ENCODE measurements at places on chromosomes 7 and 10.

DNA sequence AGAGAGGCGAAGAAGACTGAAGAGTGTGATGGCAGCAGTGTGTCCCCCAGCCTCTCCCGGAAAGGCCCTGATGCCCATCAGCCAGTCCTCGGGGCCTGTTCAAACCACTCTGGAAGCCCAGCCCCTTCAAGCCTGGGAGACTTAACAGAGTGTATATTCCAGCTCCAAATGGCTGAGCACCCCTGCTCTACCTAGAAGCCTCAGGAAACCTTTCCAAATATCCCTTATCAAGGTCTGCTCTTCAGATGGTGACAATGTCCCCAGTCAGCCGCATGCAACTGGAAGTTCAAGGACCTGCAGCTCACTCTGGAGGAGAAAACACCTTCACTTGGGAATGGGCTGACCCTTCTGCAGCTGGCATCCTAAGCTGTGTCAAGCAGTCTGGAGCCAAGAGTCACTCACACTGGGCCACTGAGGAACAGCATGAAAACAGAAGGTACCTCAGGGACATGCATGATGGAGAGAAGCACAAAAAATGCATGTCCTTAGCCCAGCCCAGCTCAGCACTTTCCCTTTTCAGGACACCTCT, 10.2 kb downstream of the ANXA11 start:
- DNase-seq = no peak

GRCh38 chr10:77256346-77256745, 381.3 kb downstream of the KCNMA1 start:
- DNase-seq = no peak

GRCh38 chr7:99254390-99254789, 18.2 kb upstream of the MYH16 start:
- DNase-seq = no peak

GRCh38 chr7:116940689-116941370, 12.5 kb upstream of the ST7 start:
- DNase-seq = no peak

DNA sequence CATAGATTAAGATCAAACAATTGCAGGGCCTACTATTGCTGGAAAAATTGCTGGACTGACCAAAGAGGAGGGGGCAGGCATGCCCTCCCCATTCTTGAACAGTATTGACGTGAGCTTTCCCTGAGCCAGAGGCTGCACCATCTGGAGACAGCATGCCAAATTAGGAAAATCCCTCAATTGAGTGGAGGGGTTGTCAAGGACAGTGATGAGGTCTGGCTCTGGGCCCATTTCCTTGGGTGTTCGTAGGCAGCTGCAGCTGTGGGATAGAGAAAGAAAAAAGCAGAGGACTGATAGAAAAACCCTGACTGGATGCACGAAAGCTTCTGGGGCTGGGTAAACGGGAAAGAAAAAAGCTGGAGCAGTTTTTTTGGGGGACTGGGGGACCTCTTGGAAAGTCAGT, 22.8 kb upstream of the ORC5 start:
- DNase-seq = no peak

DNA sequence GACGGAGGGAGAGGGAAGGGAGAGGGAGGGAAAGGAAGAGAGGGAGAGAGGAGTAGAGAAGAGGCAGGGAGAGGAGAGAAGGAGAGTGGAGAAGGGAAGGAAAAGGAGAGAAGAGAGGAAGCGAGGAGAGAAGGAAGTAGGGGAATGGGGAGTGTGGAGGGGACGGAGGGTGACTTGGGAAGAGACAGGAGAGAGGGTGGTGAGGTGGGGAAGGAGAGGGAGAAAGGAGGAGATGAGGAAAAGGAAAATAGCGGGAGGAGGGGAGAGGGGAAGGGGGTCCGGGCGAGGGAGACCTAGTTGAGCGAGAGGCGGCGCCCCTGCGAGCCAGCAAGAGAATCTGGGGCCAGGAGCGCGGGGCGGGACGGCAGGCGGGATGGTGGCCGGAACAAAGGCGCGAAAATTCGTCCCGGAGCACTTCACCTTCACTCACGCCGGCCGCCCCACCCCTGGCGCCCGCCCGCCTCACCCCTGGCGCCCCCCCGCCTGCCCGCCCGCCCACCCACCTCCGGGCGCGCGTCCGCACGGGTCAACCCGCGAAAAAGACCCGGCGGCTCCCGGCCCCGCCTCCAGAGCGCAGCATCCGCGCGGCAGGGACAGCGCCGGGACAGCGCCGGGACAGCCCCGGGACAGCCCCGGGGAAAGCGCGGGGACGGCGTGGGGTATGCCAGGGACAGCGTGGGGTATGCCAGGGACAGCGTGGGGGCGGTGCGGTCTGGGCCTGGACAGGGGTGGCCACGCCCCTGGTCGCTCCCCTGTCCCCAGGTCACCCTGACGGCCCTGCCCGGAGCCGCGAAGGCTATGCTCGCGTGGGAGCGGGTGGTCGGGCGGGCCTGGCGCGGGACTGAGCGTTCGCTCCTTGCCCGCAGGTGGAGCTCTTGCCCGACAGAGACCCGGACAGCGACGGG, 4.2 kb downstream of the VSTM2A start:
- DNase-seq = no peak

DNA sequence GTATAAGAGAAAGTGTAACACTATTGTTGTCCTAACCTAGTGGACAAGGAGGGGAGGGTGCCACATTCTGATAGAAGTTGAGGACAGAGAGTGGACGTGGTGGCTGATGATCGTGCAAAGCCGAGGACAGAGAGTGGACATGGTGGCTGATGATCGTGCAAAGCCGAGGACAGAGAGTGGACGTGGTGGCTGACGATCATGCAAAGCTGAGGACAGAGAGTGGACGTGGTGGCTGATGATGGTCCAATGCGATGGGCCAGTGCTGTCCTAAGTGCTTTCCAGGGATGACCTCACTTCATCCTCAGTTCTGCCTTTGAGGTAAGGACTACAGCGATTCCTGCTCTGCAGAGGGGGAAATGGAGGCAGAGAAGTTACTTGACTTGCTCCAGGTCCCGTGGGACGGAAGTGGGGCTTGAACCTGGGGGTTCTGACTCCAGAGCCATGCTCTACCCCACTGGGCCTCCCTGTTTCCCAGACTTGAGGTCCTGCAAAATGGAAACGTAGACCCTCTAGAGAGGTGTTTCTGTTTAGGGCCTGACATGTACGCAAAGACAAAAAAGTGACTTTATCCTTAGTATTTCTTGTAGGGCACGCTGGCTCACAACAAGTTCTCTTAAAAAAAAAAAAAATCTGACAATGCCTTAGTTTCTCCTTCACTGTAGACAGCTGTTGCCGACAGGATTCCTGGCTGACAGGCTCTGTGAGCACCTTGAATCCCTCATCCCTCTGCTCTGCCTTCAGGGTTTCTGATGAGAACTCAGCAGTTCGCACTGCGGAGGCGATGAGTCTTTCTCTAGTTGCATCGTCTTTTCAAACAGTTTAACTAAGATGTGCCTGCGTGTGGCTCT, 20.3 kb upstream of the NCAPG2 start:
- no peak for DNase-seq

- DNase-seq = no peak
Measured at GRCh38 chr10:93991596-93992284, 2.0 kb upstream of the PLCE1 start.

DNA sequence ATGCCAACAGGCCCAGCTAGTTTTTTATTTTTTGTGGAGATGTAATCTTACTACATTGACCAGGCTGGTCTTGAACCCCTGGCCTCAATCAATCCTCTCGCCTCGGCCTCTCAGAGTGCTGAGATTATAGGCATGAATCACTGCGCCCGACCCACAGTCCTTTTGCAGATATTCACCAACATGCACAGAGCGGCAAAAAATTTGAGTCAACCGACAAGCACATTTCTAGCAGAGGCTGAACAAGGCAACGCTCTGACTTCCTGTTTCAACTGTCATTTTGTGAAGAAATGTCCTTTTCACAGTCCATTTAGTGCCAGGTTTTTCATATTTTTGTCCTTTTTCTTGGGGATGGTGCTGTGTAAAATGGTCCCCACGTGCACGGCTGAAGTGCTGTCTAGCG, 71.1 kb upstream of the KAT6B start:
- DNase-seq = no peak

GRCh38 chr7:152868122-152869040, 108.8 kb downstream of the ACTR3B start:
- no peak for DNase-seq

GRCh38 chr7:91759205-91759863, 121.2 kb downstream of the MTERF1 start:
- no peak for DNase-seq

DNA sequence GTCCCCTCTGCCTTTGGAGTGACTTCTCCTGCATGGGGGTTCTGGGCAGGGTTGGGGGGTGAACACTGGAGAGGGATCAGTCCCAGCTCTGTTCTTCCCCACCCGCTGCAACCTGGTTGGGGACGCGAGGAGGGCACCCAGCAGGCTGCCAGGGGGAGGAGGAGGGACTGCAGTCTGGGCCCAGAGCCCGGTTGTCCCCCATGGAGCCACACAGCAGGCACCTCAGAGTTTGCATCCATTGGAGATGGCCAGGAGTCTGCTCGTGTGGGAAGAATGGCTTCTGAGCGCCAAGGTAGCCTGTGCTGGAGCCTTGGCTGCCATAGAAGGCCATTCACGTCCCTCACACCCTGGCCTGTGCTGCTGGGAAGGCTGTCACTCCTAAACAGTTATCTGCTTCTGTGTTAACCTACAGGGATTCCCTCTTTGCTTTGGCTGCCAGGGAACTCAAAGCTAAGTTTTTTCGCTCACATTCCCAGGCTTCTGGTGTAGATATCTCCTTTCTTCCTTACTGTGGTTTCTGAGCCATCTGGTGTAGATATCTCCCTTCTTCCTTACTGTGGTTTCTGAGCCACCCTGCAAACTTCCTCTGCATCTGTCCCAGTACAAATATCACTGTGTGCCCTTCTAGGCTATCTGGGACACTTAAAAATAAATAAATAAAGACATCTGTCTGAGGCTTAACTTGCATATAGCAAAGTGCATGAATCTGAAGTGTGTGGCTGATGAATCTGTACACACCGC, 133.7 kb downstream of the LHPP start:
- no peak for DNase-seq

DNA sequence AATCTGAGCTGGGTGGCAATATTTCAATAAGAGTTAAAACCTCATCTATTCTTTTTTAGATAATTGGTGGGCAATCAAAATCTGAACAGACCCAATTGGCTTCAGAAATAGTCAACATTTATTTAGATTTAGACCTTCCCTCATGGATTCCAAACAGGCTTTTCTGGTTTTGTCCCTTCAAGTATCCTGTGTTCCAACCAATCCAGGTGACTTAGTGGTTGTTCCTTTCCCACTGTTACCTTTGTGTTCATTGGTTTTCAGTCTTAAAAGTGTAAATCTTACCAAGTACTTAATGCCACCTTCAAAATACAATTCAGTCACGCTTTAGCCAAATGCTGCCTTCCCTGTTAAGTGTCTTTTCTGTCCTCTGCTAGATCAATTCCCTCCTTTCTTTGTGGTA, 85.9 kb downstream of the AHR start:
- no peak for DNase-seq

DNA sequence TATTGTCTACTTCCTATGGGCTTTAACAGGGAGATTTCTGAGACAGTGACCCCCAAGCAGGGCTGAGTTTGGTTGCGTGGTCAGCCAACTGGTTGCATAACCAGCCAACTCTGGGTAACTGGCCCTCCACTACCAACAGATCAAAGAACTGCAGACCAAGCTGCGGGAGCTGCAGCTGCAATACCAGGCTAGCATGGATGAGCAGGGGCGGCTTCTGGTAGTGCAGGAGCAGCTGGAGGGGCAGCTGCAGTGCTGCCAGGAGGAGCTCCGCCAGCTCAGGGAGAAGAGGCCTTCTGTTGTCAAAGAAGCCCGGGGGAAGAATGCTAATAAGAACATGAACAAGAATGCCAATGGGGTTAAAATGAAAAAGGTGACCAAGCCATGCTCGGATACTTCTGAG, 15.7 kb upstream of the FLNC start:
- no peak for DNase-seq

DNA sequence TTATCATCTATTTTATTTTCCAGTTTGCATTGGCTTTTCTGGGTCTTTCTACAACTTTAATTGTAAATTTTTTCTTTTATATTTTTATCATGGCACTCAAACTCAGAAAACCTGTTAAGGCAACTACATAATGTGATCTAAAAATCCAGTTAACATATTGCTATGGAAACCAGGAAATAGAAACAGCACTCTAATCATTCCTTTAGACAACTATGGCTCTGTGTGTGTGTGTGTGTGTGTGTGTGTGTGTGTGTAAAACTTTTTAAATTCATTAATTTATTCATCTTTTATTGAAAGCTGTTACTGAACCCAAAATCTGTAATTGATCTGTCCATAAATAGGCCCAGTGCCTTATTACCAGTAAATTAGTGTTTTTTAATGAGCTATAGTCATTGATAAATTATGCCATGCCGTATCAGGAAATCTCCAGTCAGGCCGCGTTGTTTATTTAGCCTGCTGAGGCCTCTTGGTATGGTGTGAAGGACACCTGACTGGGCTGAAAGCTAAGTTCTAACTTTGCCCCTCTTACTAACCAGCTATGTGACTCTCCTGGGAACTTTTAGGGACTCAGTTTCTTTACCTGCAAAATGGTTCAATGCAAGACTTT, 1.5 kb upstream of the MET start:
- no peak for DNase-seq

GRCh38 chr10:43160921-43161255, 22.6 kb downstream of the CSGALNACT2 start:
- DNase-seq = no peak

GRCh38 chr7:92432299-92432946, 14.9 kb upstream of the GATAD1 start:
- DNase-seq = no peak

- no peak for DNase-seq
Measured at GRCh38 chr10:132884041-132884440, 58.3 kb downstream of the CFAP46 start.

DNA sequence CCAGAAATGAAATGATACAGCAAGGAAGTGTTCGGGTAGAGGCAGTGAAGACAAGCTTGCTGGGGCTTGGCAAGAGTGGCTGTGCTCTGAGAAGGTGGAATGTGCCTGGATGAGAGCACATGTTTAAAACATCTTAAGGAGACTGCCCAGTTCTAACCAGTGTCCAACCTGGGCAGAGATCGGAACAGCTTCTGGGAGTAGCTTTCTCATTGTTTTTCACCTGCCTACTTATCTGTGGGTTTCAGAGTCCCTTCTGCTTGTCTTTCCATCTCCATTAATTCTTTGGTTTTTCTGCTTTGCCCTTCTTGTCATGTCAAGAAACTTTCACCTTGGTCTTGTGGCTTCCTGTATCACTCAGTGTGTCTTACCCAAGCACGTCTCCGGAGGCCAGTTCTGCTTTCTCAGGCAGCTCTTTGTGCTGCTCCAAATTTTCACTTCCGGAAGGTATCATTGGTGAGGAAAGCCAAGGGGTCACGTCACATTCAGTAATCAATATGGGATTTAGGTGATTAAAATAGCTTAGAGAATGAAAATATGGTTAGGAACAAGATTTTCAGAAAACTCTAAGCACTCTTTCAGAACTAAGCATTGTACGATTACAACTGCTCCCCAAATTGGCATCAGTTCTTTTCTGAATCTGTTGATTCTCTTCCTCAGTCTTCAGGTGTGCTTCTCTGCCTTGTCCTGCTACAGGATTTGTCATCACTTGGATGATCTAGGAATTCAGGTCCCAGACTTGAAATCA, 5.5 kb upstream of the LAMB4 start:
- no peak for DNase-seq

GRCh38 chr10:33706746-33707145, 372.3 kb upstream of the NRP1 start:
- no peak for DNase-seq
